ENCODE measurements at places on chromosomes 7 and 10.

- no peak for DNase-seq
Observed at GRCh38 chr7:45712872-45713668, 138.9 kb downstream of the ADCY1 start.

GRCh38 chr10:97713339-97713825 lies at the start of gene MARVELD1:
Gene MARVELD1, plus strand, starts transcription at chr10:97713730. Its CDS starts 147 bp downstream, at chr10:97713877.
- no peak for DNase-seq

DNA sequence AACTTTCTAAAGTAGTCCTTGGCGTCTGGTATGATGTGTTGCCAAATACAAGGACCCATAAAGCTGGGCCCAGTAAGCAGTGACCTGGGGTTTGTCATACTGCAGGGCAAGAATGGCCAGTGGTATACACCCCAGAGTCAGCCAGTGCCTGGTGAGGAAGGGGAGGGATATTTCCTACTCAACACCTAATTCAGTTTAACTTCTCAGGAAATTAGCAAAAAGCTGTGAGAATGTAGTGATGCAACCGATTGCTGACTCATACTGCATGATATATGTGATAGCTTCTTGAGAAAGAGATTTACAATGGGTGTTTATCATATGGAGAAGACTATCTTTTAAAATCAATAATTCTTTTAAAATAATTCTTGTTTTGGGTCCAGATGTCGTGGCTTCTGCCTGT lies 889.3 kb upstream of the CELF2 start:
- DNase-seq, result no peak

GRCh38 chr10:59143544-59143943 lies 32.9 kb upstream of the PHYHIPL start:
- DNase-seq, result no peak

DNA sequence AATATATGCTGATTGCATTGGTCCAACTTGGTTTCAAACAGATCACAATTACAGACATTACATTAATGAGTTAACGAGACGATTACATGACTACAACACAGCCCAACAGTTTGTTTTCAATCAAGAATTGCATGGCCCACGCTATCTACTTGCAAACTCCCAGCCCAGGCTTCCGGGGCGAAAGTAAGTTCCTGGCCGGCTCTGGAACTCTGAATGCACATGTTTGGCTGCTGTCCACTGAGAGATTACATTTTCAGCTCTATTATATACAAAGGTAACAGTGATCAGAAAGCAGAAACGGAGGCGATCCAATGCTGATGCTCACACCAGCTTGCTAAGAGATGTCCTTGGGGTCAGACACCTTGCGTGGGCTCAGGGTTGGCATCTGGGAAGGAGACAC lies 206.3 kb downstream of the FANK1 start:
- no peak for DNase-seq

DNA sequence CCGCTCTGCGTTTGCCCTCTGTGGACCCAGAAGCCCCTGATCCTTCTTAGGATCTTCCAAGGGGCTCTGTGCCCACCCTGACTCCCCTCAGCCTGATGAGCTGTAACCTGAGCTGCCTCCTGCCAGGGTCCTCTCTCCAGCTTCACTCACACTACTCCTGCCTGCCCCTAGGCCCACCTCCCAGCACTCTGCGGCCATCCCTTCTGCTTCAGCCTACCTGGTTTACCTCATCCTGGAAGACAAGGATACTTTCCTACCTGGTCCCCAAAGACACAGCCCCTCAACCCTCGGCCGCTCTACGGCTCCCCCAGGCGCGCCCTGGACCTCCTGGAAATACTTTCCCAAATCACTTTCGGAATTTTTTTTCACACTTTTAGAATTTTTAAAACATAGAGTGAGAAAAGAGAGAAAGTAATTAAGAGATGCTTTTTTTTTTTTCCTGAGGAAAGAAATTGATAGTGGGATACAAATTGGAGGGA lies 6.4 kb upstream of the ZNF862 start:
- no peak for DNase-seq

- DNase-seq, result no peak
Observed at GRCh38 chr10:132637477-132638129, 100.0 kb downstream of the INPP5A start.

GRCh38 chr7:6614953-6615722 lies at the start of gene ZNF853:
Gene ZNF853, plus strand, starts transcription at chr7:6615610. Its CDS starts 565 bp downstream, at chr7:6616175.
- DNase-seq, result no peak

GRCh38 chr7:90768301-90768700 lies 172.2 kb downstream of the CDK14 start:
- no peak for DNase-seq

Measured in stimulated activated CD8-positive, alpha-beta memory T cell treated with anti-CD3 and anti-CD28 coated beads, Interleukin-4, amount 100 ng/mL, for 1 hour (primary cell).